ENCODE measurements at places on chromosomes 5 and 9.

GRCh38 chr9:131704988-131705387, 34.9 kb downstream of the RAPGEF1 start:
- no peak for DNase-seq

DNA sequence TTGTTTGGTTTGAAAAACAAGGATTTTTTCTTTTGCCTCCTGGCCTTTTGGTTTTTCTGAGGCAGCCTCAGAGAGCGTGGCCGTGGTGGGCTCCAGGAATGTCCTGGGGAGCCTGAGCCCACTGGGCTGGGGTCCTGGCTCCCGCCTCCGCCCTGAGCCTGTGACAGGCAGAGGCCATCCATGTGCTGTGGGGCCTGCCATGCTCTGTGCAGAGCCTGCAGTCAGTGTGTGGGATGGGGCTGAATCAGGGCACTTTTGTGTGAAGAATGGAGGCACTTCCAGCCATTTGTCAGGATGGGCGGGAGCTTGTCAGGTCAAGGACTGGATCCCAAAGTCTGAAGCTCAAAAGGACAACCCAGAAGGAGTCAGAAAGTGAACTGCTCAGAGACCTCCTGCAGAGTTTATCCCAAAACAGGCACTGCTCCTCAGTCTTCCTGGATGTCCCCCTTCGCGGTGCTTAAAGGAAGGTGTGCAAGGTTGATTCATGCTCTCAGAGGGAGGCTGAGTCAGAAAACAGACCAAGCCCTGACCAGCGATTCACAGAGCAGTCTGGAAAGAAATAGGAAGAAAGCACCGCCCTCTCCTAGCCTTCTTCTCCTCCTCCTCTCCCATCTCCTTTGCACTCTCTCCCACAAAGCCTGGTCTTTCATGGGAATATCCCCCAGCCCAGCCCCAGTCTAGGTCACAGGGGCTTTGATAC, 53.2 kb downstream of the MVB12B start:
- DNase-seq = no peak

- DNase-seq = no peak
These were observed 64.3 kb downstream of the CPLANE1 start for GRCh38 chr5:37184748-37185364.

DNA sequence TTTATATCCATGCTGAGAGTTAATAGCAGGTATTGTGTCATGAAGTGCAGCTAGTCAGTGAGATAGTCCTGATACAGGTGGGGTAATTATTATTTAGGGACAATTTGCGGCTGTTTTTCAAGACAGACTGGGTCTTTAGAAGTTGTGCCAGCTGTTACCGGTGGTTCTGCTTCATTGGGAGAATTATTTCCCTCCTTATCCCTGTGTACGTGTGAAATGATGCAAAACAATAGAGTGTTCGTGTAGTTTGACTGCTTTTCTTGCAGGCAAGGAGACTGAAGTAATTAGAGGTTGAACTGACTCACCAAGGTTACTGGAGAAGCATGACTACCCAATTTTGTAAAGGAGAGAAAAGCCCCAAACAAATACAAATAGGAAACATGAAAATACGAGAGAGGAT, 101.7 kb downstream of the ARRDC3 start:
- DNase-seq = no peak

DNA sequence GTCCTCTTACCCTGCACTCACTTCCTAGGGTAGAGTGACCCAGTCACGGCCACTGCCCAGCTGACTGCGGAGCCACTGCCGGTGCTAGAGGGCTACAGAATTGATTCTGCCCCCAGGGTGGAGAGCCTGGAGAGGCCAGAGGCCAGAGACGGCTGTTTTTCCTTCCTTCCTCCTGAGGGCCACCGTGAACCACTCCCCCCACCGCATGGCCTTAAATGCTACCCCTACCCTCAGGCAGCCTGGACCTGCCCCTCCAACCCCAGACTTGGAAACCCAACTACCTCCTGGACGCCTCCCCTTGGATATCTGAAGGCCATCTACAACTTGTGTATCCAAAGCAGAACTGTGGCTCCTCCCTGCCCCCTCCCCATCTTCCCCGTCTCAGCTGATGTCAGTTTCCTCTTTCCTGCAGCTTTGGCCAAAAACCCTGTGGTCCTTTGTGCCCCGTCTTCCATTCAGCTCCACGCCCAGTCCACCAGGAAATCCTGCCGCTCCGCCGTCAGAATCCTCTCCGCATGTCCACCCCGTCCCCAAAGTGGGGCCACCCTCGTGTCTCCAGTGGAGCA, 16.3 kb downstream of the SH2D3C start:
- peak; percentile 67 for DNase-seq

DNA sequence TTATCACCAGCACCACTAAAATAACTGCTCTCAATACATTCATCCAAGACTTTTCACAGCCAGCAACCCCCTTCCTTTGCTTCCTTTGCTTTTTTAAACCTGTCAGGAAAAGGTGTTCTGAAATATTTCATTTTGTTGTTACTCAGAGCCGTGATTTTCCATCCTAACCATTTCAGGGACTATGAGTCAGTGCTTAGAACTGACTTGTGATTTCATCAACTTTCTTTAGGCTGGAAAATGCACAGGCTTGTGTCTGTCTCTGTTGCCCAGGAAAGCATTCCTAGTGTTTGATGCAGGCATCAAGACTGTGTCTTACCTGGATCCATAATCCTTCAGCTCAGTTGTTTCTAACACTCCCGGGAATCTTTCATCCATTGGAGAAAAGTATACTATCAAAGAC, 805.6 kb downstream of the BRINP1 start:
- no peak for DNase-seq

DNA sequence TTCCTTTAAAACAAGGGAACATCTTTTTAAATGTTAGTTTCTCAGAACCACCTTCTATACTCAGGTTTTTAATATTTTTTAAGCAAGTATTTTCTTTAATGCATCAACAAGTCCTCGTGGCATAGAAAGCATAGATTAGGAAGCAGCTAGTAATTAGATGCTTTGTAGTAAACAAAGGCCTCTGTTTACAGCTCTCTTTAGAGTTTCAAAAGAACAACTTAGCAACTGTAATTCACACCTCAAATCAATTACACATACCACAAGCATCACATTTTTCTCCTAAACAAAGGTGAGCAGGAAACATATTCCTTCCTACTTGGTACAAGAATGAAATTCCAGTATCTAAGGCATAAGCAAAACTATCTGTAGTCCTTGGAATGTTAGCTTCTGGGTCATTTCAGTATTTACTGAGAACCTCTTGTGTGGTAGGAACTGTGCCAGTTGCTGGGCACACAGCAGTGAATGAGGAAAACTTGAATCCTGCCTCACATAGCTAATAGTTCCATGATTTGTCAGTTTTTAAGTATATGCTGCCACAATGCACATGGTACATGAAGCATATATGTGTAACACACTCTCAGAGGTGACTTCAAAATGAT, 249.1 kb downstream of the CEMIP2 start:
- no peak for DNase-seq

DNA sequence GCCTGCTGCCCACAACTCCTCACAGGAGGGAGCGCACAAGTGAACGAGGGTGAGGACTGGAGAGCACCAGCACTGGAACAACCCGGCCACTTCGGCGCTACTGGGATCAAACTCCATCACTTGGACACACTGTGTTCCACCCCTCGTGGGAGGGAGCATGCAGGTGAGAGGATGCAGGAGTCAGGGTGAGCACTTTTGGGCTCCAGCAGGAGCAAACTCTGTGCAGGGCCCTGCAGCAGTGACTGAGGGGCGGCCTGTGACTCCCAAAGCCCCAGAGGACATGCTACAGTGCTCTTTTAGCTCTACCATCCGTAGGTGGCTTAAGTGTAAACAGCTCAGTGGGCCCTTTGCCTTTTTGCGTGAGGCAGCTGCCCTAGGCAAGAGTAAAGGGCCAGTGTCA, 4.4 kb upstream of the MOCS2 start:
- DNase-seq = no peak

DNA sequence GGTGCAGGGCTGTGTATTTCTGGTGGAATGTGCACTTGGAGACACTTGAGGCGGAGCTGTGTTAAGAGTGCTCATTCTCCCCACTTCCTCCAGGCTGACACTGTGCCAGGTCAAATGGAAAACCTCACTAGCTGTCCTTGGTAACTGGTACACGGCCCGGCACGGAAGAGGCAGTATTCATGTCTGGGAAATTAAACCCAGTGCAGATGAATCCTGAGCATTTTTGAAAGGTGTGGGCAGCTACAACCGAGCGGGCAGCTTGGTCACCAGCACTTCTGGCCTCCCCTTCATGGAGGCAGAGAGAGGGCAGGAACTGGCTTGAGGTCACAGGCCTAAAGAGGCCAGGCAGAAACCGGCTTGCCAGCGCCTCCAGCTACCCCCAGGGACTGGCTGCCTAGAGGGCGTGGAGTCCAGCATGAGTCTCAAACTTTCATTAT, 1.6 kb downstream of the CLPTM1L start:
- no peak for DNase-seq

DNA sequence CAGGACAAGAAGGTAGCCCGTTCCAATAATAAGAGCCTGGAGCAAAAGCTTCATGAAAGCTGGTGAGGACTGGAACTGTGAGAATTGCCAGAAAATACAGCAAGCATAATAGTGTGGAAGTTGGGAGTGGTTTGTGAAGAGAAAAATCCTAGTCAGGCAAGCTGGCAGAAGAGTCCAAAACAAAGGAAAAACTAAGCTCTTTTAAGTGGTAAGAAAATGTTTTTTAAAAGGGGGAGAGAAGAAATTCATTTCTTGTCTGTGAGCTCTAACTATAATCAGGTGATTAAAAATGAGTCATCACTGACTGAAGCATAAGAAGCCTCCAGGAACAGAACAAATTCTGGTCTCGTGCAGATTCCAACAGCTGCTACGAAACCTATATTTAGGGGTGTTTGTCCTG, 102.6 kb downstream of the CAAP1 start:
- DNase-seq = no peak

- peak; percentile 22 for DNase-seq
These were observed 394.0 kb downstream of the CETN3 start for GRCh38 chr5:90015584-90016018.

DNA sequence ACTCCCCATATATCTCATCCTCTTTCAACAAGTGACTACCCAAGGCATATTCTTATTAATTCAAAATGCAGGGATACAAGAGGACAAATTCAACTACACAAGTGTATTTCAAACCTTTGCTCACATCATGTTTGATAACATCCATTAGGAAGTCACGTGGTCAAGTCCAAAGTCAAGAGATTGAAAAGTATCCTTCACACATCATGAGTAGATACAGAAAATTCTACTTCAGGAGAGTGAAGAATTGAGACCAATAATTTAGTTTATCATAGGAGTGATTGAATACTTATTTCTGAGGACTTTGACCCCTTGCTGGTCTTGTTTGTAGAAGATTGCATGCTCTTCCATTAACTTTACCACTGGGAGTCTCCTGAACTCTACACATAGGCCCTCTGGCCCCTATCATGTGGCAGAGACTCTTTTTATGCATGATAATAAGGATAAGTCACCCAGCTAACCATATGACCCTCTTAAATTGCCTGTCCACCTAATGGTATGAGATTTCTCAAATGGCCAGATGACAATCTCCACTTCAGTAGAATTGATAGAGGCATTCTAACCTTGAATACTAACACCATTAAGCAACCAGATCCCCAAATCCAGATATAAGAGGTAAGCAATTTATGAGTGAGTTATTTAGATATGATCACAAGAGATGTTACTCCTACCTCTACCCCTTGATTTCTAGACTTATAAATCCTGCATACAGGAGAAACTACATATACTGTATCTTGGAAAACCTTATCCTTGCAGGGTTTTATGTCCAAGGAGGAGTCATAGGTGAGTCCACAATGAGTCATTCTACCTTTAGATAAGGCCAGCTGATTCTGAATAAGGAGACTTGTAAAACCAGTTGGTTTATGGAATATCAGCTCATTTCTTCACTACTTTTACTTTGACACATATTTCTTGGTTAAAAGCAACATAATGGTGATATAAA, 26.6 kb upstream of the SLC46A2 start:
- DNase-seq = no peak

GRCh38 chr5:144328494-144328893, 157.8 kb downstream of the KCTD16 start:
- DNase-seq = no peak

- no peak for DNase-seq
These were observed 338.9 kb upstream of the PANK3 start for GRCh38 chr5:168917947-168918600.

DNA sequence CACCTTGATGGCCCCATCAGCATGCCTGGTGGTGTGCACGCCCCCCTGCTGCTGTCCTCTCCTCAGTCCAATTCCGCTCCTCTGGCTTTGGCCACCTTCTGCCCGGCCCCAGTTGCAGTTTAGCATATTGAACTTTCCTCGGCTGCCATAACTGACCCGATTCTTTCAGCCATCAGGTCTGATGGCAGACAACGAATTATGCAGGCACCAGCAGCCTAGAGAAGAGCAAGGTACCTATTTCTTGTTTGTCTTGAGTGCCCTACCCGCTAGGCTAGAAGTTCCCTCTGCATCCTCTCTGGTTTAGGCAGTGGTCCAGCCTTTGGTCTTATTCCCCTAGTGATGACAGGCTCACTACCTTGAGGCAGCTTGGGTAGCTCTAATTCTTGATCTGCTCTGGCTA, 43.0 kb upstream of the SLC25A51 start:
- DNase-seq = no peak

DNA sequence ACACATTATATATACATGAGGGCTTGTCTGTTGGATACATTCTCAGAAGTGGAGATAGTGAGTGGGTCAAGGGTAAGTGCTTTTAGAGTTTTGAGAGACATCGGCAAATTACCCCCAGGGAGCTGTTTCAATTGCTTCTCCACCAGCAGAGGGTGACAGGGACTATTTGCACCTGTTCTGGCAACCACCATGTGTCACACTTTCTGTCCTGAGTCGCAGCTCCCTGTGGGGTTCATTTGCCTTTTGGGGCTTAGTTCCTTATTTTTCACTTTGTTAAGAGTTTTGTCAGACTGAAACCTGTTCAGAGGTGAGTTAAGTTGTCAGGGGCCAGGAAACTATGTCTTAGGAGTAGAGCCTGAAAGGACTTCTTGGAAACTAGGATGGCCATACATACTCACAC, 20.1 kb upstream of the SLC36A1 start:
- no peak for DNase-seq

DNA sequence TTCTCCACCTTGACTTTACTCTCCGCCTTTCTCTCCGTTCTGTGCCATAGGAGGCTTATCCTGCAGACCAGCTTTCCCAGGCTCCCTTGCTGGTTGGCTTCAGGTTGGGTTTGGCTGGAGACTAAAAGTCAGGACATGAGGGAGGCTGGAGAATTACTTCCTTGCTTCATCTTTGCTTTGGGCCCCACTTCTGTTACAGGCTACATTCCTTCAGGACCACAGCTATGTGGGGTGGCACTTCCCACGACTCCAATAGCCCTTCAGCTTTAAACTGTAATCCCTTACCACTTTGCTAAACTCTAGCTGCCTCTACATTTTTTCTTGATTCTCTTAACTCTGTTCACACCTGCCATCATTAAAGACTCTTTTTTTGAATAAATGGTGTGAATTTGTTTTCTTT, 186.7 kb upstream of the NR4A3 start:
- DNase-seq = no peak

- no peak for DNase-seq
These were observed 30.0 kb downstream of the GFPT2 start for GRCh38 chr5:180323160-180323559.

GRCh38 chr5:74155501-74155900, 485.0 kb downstream of the ENC1 start:
- no peak for DNase-seq

- no peak for DNase-seq
These were observed 229.5 kb downstream of the MSX2 start for GRCh38 chr5:174953871-174954270.

- peak; percentile 47 for DNase-seq
These were observed 33.9 kb upstream of the TRIO start for GRCh38 chr5:14109041-14109747.

- no peak for DNase-seq
These were observed 13.3 kb downstream of the CDC26 start for GRCh38 chr9:113261917-113262671.
